Kidney (tissue), 22 donors: ENCODE measurements at places on chromosomes 13 and 19. TPM values are rescaled to one million over a fixed set of nuclear protein-coding genes. Genes with fewer than 3 reads are reported as not detected.

The PLPP2 gene
- total RNA-seq, result 28.7 TPM

The PRR22 gene
- 4.2 TPM for total RNA-seq

The MIDN gene
- 205 TPM for total RNA-seq

The CYP4F2 gene
- 0.31 TPM for total RNA-seq

The RTBDN gene
- not detected for total RNA-seq

The SMAD9 gene
- 13.1 TPM for total RNA-seq
